ENCODE measurements at places on chromosomes 1 and 21. TPM values are rescaled to one million over a fixed set of nuclear protein-coding genes. Genes with fewer than 3 reads are reported as not detected.

DNA sequence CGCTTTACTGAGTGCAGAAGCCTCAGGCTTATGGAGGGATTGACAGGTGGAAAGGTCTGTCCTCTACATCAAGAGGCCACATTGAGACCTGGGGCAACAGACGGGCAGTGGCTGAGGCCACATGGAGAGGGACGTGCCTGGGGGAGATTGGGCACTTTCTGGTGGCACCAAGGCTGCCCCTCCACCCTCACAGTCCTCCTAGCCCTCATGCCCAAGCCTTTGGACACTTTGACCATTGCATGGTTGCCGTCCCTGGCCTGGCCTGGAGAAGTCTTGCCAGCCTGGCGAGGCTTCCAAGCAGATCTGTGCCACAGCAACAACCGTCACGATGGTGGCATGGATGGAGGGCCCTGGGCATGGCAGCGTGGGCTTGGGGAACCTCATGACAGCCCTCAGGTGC, 192.1 kb upstream of the VAMP3 start:
- DNase-seq, result no peak

DNA sequence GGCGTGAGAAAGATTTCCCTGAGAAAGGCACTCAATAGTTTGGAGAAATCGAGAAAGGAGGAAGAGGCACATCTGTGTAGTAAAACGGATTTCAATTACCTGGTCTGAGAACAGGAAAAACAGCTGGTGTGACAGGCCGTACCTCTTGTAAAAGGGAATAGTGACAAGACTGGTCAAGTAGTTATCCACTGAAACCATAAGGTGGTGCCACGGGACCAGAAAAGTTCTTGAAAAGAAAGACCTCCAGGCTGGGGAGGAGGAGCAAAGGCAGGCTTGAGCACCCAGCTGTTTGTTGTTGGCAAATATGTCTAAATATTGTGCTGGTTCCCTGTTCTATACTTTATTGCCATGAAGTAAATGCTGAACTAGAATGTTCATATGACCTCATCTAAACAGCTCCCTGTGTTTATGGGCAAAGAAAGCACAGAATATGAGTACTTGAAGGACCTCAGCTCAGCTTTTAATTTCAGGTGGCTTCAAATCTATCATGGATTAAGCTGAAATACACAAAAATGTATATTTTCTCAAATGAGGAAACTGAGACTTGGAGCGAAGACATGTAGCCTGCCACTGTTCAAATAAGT, 4.0 kb downstream of the HAO2 start:
- DNase-seq, result peak; percentile 49

- no peak for DNase-seq
Measured at GRCh38 chr1:206769304-206769731, 1.3 kb upstream of the IL19 start.

GRCh38 chr1:205822397-205822796, 9.4 kb upstream of the SLC41A1 start:
- no peak for DNase-seq

DNA sequence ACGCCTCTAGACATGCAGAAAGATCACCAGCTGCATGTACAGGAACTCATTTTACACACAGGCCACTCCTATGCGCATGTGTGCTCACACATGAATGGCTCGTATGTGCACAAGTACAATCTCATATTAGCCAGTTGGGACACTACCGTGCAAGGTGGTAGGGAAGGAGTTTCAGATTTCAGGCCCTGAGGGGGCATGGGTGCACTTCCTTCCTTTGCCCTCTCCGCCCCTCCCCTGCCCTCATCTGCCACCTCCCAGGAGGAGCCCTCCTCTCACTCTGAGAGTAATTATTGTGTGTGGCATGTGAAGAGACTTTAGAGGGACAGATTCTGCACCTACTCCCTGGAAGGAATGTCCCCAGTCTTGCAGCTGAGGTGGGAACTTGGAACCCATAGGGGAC, 14.8 kb downstream of the EDN2 start:
- DNase-seq, result no peak

- DNase-seq, result no peak
Measured at GRCh38 chr1:179754041-179754624, 11.0 kb downstream of the FAM163A start.

GRCh38 chr1:157932069-157932468, 61.4 kb upstream of the KIRREL1 start:
- DNase-seq, result no peak

DNA sequence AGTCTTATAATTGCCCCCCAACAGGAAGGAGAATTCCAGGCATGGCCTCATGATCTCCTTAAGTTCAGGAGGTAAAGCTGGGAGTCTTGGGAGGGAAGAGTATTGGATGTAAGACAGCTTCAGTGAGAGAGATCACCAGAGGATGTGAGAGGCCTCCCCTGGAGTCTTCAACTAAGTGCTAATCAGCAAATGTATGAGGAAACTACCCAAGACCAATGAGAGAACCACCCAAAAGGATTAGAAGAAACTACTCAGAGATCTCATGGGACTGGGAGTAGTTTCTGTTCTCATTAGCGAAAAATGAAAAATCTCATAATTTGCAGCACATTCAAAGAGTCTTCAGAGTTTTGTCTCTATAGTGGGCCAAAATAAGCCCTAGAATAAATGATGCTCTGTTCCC, 36.6 kb upstream of the WNT2B start:
- DNase-seq, result no peak

DNA sequence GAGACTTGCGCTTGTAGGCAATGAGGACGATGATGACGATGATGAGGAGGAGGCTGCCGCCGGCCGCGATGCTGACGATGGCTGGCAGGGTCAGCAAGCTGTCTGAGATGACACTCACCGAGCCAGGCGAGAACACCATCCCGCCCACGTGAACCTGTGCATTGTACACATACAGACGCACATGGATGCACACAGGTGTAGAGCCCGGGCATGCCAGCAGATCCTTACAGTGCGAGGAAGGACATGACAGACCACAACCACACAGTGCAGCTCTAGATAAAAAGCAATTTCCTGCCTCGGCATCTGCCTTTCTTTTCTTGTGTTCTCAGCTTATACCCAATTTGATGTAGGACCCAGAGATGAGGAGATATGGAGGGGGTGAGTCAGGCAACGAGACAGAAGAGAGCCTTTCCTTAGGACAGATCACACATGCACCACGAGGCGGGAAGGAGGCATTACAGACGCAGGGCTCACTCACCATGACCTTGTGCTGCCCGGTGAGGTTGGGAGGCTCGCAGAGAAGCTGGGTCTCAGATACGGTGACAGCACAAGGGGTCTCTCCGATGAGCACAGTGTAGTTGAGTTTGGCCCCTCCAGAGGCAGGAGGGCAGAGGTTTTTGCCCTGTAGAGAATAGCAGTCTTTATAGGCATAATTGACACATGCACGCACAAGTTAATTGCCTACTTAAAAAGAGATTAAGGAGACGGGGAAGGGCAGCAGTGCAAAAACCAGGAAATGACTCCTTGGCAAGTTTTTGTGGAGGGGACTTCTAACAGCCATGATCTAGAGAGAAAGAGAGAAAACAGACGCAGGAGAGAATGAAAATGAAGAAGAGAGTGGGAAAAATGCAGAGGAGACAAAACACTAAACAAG, 133.9 kb upstream of the CD34 start:
- DNase-seq, result no peak

GRCh38 chr1:228647523-228648444, 87.5 kb upstream of the RHOU start:
- no peak for DNase-seq

DUSP23 gene
- polyA plus RNA-seq, result 31.5 TPM

GRCh38 chr1:6248161-6248776, 4.3 kb downstream of the HES3 start:
- DNase-seq, result no peak

LRRC7 gene
- polyA plus RNA-seq, result 14.2 TPM

RHBDL2 gene
- polyA plus RNA-seq, result 1.0 TPM

DNA sequence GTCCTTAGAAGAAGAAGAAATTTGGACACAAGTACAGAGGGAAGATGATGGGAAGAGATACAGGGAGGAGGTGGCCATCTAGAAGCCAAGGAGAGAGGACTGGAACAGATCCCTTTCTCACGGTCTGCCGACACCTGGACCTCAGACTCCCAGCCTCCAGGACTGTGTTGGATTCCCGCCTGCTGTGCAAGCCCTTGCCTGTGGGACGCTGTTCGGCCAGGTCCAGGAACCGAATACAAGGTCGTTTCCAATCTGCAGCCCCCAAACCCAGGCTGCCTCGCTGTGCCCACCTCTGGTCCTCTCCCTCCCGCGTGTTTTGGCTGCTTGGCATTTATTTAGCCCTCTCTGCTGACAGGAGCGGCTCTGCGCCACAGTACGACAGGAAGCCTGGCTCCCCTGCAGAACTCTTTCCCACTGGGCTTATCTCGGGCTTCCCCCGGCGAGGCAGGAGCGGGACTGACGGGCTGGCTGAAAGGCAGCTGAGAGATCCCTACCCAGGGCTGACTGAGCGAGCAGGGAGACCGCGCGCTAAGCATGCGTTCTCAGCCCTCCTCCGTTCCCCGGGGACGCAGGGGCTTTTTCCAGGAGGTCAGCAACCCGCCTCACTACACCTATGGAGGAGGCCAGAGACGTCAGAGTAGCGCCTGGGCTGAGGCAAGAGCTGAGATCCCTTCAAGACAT, 238.4 kb downstream of the TNR start:
- no peak for DNase-seq

DNA sequence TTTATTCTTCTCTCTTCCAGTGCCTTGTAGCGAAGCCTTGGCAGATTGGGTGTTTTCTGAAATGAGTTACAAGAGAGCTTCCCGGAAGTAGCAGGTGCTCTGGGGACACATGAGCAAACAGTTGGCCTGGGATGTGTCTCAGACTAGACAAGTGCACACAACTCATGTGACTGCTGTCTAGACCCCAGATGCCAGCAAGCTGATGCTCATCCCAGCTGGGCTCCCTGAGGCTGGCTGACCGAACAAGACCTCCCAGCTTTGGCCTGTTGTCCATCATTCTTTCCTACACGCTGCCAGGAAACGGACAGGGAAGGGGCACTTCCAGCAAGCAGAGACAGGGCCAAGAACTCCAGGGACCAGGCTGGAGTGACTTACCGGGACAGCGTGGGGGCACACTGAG, 18.7 kb upstream of the CSF1 start:
- DNase-seq, result no peak

CHI3L2 gene
- 0.18 TPM for polyA plus RNA-seq

DNA sequence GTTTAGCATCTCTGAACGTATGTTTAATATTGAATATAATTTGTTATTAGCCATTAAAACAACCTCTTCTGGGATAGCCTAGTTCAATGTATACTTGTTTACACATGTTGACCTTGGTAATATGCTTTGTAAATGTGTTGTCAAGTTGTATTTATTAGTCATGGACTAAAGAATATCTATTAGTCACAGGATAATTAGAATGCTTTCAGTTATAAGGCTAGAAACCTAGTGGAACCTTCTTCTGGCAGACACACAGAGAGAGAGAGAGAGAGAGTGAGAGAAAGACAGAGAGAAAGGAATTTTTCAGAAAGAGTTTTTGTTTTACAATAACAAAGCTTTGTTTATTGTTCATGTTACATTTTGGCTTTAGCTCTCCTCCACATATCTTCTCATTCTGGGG, 181.1 kb upstream of the APP start:
- no peak for DNase-seq

GRCh38 chr21:42120101-42120902, 49.2 kb downstream of the UMODL1 start:
- DNase-seq, result no peak

GRCh38 chr1:37741662-37742061, 23.3 kb downstream of the EPHA10 start:
- DNase-seq, result no peak

F11R gene
- polyA plus RNA-seq, result 73.1 TPM

DNA sequence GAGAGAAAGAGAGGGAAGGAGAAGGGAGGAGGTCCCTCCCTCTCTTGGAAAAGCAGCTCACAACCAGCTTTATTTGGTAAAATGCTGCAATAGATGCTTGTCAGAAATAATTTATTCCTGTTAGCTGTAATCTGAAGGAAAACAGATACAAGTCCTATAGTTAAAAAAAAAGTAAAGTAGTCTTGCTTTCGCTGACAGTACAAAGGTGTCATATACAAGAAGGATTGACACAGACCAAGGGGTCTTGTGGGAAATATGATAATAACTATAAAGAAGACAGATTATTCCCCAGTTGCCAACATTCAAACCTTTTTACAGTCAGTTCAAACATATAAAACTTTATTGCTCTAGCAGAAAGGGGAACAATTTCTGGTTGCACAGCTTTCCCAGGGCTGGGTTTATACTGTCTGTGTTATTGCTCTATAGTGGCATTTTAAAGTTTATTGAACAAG, 145.0 kb downstream of the PBX1 start:
- no peak for DNase-seq

- DNase-seq, result no peak
Measured at GRCh38 chr21:29726044-29726443, 213.8 kb downstream of the GRIK1 start.

SERINC2 gene
- polyA plus RNA-seq, result 34.8 TPM

- DNase-seq, result no peak
Measured at GRCh38 chr1:97201641-97202040, 480.1 kb downstream of the PTBP2 start.

PROX1 gene
- polyA plus RNA-seq, result 10.8 TPM

AADACL3 gene
- not detected for polyA plus RNA-seq

GRCh38 chr1:43056981-43057391, 98.3 kb upstream of the SLC2A1 start:
- no peak for DNase-seq

DNA sequence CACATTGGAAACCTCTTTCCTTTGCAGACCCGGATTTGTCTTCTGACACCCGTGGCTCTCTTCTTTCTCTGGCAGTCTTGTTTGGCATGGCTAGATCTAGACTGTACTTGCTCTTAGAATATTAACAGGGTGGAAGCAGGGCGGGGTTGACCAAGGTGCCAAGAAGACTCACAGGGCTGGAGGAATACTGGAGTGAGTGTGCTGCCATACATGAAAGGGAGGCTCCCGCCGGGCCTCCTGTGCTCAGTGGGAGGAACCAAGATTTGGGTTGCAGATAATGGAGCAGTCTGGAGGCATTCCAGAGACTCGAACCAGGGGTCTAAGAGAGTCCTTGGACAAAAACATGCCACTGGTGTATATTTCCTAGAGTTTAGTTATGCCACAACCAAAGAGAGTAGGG, 27.6 kb upstream of the SNX27 start:
- DNase-seq, result no peak

DNA sequence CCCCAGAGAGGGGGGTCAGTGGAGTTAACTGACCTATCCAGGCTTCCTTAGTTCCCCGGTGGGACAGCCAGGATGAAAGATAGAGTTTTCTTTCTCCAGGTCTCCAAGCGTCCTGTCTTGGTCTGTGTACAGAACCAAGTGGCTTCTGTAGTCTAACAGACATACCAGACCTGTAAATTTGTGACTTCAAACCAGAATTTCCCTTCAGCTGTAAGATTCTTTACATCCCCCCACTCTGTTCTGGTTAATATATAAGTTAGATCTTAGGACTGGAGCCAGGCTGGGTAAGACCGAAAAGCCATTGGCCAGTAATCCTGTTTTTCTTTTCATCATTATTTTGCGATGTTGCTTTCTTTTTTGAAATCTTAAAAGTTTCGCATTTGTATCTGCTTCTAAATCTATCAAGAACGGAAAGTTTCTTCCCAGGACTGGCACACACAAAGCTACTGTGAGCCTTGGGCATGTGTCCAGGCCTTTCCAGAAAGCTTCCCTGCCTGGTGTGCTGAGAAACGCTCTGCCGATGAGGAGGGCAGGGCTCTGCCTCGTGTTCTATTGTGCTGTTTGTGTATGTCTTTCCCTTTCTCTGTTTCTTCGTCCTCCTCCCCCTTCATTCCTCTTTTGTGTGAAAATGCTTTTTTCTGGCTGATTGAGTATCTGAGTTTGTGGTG, 72.3 kb downstream of the RGL1 start:
- no peak for DNase-seq

- no peak for DNase-seq
Measured at GRCh38 chr1:6646499-6647148, 22.0 kb downstream of the THAP3 start.
